ENCODE measurements at places on chromosomes 16 and 17.
A peak's percentile ranks its signal among the peaks of the same experiment; 100 is the strongest.

- no peak for DNase-seq
Observed at GRCh38 chr17:6995500-6996255, at the start of gene ALOX12. Gene ALOX12, plus strand, starts transcription at chr17:6996049. Its CDS starts 69 bp downstream, at chr17:6996118.

- peak; percentile 92 for DNase-seq
Observed at GRCh38 chr16:85395207-85395912, 217.8 kb upstream of the GSE1 start.

DNA sequence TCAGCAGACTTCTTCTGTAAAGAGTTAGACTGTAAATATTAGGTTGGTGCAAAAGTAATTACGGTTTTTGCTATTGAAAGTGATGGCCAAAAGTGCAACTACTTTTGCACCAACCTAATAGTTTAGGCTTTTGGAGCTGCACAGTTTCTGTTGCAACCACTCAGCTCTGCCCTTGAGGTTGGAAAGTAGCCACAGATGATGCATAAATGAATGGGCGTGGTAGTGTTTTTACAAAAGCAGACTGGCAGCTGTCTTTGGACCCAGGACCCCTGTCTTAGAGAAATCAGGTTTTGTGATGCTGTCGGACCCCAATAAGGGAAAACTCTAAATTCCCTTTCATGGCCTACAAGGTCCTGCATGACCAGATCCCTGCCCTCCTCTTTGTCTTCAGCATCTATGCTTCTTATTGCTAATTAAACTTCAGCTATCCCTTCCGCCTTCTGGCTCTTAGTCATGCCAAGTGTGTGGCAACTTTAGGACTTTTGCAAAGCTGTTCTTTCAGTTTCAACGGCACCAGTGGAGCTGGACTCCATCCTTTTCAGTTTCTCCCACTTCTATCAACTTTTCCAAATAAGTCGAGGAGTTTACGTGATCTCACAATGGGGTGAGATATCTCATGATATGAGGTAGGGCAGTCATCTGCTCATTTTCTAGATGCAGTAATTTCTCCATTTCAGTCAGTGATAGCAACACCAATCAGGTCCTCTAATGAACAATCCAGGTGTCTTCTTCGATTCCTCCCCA, 232.3 kb downstream of the XYLT1 start:
- DNase-seq: peak; percentile 16

DNA sequence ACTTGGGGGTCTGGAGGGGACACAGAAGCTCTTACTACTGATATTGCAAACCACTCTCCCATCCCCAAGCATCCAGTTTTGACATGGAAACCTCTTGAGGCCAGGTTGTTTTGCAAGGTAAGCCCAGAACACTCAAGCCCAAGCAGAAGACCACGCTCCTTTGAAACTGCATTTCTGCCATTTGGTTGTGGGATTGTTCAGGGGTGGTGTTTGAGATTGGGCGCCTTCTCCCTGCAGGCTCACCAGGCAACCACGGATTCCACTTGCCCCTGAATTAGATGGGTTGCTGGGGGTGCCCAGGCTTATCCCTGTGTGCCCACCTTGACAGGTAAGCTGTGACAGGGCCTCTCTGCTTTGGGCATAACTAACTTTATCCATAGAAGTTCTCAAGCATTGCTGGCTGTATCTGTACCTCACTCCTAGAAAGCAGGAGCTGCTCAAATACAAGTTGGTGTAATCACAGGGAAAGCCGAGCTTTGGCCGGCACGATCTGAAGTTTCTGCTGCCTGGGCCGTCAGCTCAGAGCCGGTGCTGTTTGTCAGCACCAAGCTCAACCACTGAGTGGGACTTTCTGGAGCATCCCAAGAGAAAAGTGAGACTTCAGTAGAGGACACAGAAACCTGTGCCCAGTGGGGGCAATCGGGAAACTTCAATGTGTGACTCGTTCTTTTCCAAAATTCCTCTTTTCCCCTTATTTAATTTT, 93.6 kb downstream of the CYLD start:
- DNase-seq: no peak

GRCh38 chr17:78611607-78612006, 34.4 kb upstream of the DNAH17 start:
- DNase-seq: no peak

DNA sequence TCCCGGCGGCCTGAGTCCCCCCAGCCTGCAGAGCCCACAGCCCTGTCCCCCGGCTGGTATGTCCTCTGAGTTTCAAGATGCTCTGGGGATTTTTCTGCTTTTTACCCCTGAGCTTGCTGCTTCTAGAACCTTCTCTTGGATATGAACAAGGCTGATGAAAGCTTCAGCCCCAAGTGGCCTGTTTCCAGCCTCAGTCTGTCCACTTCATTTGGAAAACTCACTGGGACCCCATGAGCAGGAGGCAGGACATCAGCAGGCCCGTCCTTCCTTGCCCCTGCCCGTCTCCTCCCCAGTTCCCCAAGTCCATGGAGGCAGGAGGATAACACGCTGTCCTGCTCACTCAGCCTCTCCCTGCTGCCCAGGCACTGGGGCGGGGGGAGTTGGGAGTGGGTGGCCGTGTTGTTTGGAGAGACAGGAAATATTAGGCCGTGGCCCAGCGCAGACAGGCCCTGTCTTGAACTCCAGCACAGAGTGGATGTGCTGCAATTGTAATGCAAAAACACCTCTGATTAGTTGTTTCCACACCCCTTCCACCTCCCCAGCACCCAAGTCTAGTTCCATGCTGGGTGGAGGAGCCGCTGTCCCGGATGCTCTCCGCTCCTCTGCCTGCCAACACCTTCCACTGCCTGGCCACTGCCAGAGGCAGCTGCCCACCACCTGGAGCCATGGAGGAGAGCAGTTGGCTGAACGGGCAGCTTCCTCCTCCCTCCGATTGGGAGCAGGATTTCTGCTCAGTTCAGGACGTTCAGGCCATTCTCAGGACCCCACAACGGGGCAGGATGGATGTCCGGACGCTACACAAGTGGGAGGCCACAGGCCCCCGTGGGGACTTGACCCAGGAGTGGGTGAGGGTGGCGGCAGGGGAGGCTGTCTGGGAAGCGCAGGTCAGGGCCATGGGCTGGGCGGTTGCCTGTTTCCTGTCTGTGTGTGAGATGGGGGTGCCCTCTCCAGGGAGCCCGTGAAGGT, 216.9 kb upstream of the GSE1 start:
- DNase-seq: no peak

GRCh38 chr17:82204831-82205719, 7.6 kb downstream of the CCDC57 start:
- peak; percentile 51 for DNase-seq

DNA sequence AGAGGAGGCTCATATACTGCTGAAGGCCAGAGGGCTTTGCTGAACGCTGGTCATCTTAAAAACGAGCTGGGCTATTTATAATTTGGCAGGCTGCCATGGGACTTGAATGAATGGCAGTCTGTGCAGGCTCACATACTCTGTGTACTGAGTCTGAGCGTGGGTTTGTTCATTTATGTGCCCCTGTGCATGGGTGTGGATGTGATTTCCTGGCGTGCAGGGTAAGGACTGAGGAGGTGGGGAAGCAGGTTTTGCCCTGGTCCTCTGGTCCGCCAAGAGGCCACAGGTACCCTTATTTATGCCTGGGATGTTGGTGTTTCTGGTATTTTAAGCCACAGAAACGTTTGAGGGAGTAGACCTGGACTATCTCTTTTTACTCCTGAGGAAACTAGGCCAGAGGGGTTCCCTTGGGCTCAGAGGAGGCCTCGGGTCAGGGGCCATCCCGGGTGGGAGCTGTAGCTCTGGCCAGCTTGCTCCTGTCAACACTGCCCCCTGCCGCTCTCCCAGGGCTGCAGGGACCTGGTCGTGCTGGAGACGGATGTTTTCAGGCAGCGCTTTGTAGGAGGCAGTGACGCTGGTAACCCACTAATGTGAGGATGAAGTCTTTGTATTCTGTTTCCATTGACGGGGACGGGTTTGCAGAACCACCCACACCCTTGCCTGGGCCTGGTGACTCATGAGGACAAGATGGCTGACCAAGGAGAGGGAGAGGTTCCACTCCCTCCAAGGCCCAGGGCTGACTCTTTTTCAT, 184.4 kb downstream of the MSI2 start:
- peak; percentile 65 for DNase-seq

DNA sequence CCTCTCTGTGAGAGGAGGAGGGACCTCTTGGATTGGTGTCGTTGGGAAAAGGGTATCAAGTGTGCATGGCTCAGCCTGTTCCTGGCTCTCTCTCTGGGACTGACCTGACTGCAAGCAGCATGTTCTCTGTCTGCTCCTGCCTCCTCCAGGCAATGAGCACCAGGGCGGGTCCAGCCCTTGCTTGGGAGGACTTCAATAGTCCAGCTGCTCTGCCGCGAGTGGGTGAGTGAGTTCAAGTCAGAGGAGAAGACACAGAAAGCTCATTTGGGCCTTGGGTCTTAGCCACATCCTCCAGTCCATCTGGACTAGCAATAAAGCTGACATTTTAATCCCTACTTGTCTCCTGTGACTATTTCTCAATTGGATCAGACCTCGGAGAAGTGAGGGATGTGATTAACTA, 25.2 kb upstream of the TNS4 start:
- DNase-seq: no peak

DNA sequence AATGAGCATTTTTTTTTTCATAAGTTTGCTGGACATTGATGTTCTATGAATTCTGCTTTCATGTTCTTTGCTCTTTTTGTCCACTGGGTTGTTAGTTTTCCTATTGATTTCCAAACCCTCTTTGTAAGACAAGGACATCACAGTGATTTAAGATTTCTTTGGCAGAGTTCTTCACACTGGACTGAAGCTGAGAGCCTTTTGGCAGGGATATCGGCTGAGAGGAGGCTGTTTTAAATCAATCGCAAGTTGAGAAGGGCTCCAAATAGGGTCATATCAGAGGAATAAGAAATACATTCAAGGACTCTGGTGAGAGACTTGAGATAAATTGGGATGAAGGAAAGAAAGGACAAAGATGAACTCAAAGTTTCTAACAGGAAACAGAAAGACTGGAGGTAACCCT, 165.8 kb upstream of the AXIN2 start:
- no peak for DNase-seq

DNA sequence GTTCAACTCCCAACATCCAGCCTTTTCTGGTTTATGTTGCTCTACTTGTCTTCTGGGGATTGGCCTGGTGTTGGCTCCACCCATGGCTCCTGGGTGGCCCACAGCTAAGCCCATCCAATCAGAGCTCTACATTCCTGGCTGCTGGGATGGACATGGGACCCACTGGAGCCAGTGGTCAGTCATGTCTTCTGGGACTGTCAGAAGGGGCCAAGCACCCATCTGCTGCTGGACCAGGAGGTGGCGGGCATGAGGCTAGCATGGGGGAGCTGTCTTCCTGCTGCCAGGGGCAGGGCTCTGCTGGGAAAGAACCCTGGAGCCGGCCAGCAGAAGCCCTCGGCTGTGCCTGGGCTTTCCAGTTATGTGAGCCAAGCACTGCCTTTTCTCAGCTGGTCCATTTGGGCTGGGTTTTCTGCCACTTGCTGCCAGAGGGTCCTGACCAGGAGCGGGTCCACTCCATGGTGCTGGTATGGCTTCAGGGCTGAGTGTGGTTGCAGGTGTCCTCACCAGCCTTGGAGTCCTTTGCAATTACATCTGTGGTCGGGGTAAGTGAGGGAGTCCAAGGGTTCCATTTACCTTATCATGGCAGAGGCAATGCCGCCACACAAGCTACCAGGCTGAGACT, 17.4 kb upstream of the ZNF469 start:
- no peak for DNase-seq

DNA sequence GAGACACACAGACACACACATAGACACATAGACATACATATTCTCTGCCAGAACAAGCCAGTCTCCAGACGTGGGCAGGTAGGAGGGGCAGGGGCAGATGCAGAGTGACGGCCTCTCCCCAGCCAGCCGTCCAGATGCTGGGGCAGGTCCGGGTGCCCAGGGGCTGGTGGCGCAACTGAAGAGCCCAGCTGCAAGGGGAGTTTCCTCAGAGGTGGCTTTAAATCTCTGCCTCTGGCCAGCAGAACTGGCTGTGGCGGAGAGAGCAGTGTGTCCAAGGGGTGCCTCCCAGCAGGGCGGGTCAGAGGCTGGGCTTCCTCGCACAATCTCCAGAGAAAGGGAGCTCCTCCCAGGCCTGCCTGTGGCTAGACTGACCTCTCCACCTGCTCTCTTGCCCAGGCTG, 9.4 kb upstream of the GCGR start:
- no peak for DNase-seq

DNA sequence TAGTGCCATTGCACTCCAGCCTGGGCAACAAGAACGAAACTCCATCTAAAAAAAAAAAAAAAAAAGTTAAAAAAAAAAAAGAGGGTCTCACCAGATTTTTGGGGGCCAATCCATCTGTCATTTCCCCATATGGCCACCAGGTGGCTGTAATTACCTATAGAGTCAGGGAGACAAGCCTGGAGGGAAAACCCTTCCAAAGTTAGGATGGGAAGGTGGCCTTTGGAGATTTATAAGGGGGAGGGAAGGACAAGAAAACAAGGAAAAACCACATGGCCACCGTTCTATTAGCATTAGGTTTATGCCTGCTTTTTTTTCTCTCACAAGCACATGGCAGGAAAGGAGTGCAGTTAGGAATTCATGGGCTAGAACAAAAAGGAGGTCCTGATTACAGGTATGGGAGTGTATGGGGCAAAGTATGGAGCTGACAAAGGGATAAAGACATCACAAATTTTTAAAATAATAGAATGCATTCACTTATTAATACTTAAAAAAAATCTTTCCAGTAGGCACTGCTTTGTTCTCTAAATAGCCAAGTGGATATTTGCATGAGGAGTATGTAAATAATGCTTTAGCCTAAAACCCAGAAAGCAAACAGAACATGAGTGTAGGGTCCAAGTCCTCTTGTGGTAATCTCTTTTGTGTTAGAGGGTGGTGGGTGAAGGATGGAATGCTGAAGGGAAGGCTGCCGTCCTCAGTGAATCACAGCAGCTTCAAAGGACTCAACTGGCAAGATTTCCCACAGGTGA, 5.1 kb downstream of the CYB5D1 start:
- DNase-seq: no peak

DNA sequence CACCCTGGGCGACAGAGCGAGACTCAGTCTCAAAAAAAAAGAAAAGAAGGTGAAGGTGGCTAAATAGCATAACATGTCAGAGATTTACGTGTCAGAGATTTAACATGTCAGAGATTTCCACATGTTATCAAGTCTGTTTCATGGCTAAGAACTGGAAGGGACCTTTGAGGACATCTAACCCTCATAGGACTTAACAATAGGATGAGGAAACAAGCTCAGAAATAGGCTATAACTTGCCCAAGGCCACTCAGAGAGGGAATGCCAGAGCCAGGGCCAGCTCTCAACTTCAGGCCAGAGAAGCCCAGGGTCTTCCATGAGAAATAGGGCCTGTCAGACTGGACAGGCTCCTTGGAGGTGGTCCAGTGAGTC, 26.8 kb upstream of the ZNF629 start:
- no peak for DNase-seq

GRCh38 chr16:73091174-73091573, 43.2 kb upstream of the ZFHX3 start:
- no peak for DNase-seq

DNA sequence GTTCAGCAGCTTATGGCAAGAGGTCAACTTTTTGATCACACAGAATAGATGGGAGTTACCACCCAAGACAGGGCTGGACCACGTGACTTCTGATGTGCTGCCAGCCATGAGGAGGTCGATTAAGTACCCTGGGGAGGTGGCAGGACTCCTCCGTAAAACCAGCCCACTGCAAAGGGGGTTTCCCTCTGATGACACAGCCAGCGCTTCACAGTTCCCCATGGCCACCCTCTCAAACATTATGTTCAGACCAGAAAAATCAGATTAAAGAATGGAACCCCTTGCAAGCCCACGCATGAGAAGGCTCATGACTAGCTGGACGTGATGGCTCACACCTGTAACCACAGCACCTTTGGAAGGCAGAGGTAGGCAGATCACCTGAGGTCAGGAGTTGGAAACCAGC, 222.9 kb downstream of the CPPED1 start:
- no peak for DNase-seq

- DNase-seq: no peak
Observed at GRCh38 chr16:89363621-89364393, 126.6 kb downstream of the ANKRD11 start.

GRCh38 chr16:58426966-58427365, 34.7 kb downstream of the GINS3 start:
- DNase-seq: no peak

All from fibroblast of the conjunctiva (primary cell).